ENCODE measurements at places on chromosomes 1 and 21.
A peak's percentile ranks its signal among the peaks of the same experiment; 100 is the strongest.

DNA sequence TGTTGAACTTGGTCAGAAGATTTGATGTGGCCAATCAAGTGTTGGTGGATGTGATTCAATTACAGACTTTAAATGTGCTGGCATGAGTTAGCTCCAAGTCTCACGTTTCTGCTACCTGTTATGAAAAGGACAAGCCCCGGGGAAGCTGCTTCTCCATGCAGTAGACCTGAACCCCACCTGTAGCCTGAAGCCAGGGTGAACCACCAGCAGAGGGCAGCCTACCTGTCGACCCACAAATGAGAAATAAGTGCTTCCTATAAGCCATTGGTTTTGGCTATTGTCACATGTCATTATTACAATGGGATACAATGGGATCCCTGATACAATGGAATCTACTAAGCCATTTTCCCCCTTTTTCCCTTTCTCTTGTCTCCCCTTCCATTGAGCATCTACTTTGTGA lies 230.2 kb downstream of the PRDM2 start:
- DNase-seq: no peak

GRCh38 chr1:178434360-178434759 lies 62.4 kb downstream of the CLEC20A start:
- DNase-seq: peak; percentile 7

GRCh38 chr1:86854352-86854751 lies 59.6 kb downstream of the SELENOF start:
- no peak for DNase-seq

DNA sequence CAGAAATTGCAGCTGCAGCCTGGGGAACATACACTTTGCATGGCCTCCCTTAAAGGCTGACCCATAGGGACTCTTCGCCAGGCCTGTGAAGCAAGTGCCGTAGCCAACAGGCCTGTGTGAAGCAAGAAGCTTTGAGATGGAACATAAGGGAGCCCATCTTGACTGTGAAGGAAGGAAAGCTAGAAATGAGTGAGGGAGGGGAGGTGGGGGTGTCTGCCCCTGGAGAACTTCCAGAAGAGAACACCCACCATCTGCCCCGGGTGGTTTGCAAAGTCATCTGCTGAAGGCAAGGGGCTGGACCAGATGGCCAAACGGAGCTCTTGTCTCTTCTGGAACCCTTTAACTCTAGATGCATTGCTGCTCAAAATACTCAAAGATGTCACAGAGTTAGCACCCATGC lies 103.3 kb upstream of the GRIK3 start:
- DNase-seq: no peak

DNA sequence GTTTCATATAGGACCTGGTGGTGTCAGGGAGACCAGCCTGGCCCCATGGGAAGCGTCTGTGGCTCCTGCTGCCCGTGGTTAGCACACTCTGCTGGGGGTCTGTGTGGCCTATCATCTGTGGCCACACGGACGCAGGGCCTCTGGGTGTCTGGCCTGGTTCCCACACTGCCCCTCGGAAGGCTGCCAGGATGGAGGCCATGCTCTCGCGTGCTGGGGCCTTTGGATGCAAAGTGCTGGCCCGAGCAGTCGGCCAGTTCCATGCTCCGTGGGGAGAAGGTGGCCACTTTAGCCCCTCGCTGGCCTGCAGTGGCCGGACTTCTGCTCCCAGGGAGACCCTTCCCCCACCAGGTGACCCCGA lies 20.8 kb upstream of the LRRC3 start:
- no peak for DNase-seq

DNA sequence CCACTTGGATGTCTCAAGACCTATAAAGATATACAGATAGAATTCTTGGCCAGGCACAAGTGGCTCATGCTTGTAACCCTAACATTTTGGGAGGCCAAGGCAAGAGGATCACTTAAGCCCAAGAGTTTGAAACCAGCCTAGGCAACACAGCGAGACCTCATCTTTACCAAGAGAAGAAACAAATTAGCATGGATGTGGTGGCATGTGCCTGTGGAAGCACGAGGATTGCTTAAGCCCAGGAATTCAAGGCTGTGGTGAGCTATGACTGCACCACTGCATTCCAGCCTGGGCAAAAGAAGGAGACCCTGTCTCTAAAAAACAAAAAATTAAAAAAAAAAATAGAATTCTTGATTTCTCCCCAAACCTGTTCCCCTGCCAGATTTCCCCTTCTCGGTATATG lies 8.3 kb downstream of the ASAP3 start:
- DNase-seq: no peak

DNA sequence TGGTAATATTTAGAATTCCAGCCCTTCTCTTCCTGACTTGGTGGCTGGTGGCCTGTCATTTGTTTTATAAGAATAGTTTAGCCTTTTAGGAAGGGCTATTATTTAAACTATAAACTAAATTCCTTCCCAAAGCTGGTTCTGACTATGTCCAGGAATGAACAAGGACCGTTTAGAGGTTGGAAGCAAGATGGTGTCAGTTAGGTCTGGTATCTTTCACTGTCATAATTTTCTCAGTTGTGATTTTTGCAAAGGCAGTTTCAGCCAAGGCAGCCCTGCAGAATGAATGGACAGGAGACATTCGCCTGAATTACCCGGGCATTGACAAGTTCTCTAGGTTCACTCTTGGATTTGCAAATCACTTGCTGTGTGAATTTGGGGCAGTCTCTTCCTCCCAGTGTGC lies 67.2 kb downstream of the TLR5 start:
- DNase-seq: no peak

- no peak for DNase-seq
These were observed 12.4 kb upstream of the RPS6KA1 start for GRCh38 chr1:26516987-26517765.

GRCh38 chr1:209845408-209845725 lies 17.6 kb downstream of the UTP25 start:
- DNase-seq: no peak

- no peak for DNase-seq
These were observed 68.0 kb downstream of the RUNX3 start for GRCh38 chr1:24861821-24862727.

- no peak for DNase-seq
These were observed 8.0 kb downstream of the PLXNA2 start for GRCh38 chr1:208235982-208236761.

DNA sequence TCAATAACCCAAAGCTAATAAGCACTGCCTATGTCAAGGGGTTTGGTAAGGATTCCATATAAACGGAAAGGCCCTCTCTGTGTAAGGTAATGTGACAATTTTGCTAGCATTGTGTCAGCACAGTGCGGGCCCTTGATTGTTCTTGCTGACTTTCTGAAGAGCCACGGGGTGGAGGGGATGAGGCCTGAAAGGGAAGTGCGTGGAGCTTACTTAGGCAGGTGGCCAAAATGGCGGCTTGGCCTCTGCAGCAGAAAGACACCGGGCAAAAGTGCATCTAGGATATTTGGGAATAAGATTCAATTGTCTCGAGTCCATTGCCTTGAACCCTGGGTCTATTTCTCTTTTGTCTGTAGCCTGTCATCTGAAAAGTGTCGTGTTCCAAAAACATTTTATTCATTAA lies 114.3 kb downstream of the TGFB2 start:
- DNase-seq: no peak

DNA sequence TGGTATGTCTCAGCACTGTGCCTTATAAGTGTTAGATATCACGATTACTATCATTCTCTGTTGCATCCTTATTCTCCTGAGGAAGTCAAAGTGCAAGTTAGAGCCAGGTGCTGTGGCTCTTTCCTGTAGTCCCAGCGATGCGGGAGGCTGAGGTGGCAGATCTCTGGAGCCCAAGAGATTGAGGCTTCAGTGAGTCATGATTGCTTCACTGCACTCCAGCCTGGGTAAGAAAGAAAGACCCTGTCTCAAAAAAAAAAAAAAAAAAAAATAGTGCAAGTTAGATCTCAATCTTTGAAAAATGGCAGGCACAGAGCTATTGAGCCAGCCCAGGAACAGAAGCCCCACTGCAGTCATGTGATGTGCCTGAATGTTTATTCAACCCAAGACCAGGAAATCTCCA lies 147.8 kb upstream of the POGK start:
- no peak for DNase-seq

DNA sequence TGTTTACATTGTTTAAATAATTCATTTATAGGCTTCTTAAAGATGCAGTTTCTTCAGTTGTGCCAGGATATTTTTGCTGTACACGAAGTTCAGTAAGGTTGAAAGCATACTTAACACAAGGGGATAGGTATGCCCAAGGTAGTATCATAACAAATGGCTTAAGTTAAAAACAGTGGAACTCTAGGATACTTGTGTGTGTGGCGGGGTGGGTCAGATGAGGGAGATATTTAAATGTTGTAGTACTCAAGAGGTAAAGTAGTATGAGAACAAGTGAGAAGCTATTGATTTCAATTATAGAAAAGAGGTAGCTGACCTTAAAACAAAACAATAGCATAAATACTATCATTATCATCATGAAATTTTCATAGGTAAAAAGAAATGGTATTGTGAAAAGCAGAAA lies 6.2 kb downstream of the LRRC7 start:
- DNase-seq: no peak

GRCh38 chr21:40658311-40658710 lies 188.6 kb downstream of the DSCAM start:
- no peak for DNase-seq

DNA sequence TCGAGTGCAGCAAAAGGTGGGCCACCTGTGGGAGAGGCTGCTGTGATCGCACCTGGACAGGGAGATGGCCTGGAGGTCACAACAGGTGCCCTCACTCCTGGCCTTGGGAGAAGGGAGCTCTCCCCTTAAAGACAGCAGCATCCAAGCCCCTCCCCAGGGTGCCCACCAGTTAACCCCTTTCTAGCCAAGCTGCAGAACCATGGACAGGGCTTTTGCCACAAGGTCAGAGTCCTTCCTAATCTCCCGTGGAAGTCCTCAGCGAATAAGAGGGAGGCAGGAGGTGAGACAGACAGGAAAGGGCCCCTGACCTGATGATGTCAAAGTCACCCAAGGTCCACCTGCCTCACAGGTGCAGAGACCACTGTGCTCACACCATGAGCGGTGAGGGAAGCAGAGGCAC lies 1.7 kb downstream of the CNTN2 start:
- no peak for DNase-seq

- no peak for DNase-seq
These were observed 7.4 kb downstream of the SLC16A4 start for GRCh38 chr1:110383251-110383990.
